ENCODE measurements at places on chromosomes 3 and 15.
A peak's percentile ranks its signal among the peaks of the same experiment; 100 is the strongest.

- DNase-seq, result no peak
These were observed 38.4 kb upstream of the SLC6A6 start for GRCh38 chr3:14363991-14364390.

- DNase-seq, result no peak
These were observed 962 bp downstream of the NMNAT3 start for GRCh38 chr3:139676632-139677387.

DNA sequence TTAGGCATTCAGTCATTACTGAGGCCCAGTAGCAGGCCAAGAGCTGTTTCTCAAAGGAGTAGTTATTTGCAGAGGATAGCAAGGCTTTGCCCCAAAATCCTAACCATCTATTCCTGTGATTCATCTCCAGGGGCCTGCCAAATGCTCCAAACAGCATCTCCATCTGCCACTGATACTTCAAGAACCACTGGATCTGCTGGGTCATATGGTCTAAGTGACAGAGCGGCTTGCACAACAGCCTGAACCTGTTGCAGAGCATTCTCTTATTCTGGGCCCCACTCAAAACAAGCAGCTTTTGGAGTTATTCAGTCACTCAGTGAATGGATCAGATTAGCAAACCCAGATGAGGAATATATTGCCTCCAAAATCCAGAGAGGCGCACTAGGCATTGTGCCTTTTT, 68.8 kb upstream of the ALDH1A3 start:
- peak; percentile 91 for DNase-seq

DNA sequence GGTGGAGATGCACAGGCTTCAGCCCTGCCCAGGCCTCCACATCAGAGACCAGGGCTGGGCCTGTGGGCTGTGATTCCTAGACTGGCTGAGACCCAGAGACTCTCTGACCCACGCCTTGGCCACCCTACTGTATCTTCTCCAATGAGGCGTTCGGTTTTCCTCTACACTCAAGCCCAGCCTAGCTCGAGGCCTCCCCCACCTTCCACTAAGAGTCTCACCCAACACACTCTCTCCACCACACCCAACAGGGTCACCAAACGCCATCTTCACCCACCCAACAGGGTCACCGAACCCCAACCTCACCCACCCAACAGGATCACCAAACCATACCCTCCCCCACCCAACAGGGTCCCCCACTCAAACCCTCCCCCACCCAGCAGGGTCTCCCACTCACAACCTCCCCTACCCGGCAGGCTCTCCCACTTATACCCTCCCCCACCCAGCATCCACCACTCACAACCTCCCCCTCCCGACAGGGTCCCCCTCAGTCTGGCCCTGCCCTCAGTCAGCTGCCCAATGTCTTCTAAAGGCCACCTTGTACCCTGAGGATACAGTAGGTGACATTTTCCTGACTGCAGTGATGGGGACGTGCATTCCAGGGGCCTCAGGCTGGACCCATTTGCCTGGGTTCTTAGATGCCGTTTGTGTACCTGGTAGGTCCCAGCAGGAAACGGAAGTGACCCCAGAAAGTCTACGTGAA, 20.4 kb downstream of the CFAP100 start:
- DNase-seq, result no peak

- no peak for DNase-seq
These were observed 68.6 kb downstream of the ARPP21 start for GRCh38 chr3:35707904-35708303.

- DNase-seq, result no peak
These were observed 10.1 kb downstream of the MCM2 start for GRCh38 chr3:127608362-127608718.

GRCh38 chr15:59074607-59075006, 30.3 kb upstream of the CCNB2 start:
- DNase-seq, result no peak

DNA sequence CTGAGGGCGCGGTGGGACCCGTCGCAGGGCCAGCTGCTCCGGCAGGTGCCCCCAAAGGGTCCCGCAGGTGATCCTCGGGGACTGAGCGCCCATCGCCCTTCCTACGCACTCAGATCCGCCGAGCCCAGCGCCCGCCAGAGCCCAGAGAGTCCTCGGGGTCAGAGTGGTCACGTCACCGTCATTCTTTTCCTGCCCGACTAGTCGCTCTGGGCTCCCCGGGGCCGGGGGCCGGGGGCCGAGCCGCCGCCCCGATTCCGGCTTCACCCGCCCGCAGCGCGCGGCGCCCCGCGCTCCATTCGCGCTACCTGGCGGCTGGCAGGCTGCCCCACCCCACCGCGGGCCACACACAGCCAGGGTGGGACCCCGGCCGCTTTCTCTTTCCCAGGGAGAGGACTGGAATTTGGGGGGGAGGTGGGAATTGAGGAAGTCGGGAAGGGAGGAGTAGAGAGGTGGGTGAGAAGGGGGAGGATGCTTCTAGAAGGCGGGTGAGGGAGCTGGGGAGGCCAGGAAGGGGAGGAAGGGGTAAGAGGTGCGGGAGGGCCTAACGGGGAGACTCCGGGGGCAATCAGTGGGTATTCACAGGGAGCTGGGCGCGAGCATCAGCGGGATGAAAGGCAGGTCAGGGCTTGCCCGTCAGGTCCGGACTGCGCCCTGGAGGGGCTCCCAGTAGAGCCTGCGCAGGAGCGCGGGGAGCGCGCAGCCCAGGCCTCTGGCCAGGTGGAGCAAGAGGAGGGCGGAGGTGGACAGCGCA, 36.1 kb upstream of the EPHB3 start:
- DNase-seq, result no peak

- DNase-seq, result no peak
These were observed 232.6 kb downstream of the NTRK3 start for GRCh38 chr15:88023914-88024313.

DNA sequence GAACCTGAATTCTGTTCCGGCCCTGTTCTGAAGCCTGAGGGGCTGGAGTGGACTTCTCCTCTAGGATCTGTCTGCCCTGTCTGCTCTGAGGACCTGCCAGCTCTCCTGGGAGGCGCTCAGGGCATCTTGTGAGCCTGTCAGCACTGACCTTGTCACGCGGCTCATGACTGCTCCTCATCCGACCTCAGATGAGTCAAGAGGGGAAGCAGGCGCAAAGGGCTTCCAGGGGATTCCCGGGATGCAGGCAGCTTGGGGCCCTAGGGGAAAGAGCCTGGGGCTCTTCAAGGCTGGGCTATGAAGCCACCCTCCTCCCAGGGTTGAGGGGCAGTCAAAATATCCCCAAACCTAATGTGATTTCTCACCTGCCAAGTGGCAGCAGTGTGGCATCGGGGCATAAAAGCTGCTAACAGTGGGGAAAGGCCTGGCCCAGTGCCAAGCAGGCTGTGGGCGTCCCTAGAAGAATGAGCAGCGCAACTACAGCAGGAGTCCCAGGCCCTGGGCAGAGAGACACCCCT, 27.6 kb upstream of the ANKDD1A start:
- no peak for DNase-seq

GRCh38 chr3:133466531-133467386, 66.9 kb downstream of the BFSP2 start:
- DNase-seq, result no peak

- DNase-seq, result no peak
These were observed 31.4 kb upstream of the POU1F1 start for GRCh38 chr3:87307805-87308204.

GRCh38 chr3:182479419-182480336, 313.6 kb upstream of the ATP11B start:
- DNase-seq, result no peak

DNA sequence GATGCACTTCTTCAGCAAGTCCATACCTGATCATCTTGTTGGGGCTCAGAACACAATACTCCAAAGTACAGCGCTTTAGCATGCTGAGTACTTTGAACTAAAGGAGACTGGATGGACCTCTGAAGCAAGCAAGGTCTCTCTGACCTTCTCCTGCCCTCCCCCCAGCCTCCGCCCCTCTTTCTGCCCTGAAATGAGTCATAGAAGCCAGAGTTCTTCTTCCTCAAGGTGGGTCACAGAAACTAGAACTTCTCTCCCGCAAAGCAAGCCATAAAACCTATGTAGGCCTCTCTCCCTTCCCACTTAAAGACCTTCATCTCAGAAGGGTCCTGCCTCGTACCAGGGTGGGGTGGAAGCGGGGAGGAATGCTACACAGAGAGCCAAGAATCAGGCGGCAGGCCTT, 230.5 kb upstream of the PROK2 start:
- no peak for DNase-seq

DNA sequence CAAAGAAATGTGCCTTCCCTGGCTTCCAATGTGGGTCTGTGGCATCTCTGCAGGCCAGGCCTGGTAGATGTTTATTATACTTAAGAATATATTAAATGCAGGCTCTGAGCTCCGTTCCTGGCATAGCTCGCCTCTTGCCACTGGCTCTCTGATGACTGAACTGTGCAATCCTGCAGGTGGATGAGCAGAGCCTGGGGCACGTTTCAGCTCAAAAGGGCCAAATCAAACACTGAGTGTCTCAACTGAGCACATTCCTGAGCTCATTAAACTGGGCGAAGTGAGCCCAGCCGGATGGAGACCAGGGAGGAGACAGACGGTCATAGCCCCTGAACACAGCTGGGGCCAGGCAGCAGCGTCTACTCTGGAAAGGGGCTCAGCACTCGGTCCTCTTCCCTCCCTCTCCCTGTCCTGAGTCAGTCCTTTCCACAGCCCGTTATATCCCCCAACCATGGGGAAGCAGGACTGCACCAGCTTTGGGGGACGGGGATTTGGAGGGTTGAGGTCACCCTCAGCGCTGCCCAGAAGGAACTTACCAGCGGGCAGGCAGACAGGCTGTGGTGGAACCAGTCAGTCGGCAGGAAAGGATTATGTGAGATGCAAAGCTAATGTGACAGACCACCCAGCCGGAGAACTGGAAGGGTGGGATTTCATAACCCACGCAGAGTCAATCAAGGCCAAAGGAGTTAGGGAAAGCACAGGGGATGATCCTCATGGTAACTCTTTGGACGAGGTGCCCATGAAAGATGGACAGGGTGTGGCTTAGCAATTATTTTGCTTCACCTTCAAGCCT, 77.4 kb upstream of the ANKRD34C start:
- no peak for DNase-seq

GRCh38 chr3:196501316-196502044, 2.1 kb downstream of the RNF168 start:
- peak; percentile 45 for DNase-seq

DNA sequence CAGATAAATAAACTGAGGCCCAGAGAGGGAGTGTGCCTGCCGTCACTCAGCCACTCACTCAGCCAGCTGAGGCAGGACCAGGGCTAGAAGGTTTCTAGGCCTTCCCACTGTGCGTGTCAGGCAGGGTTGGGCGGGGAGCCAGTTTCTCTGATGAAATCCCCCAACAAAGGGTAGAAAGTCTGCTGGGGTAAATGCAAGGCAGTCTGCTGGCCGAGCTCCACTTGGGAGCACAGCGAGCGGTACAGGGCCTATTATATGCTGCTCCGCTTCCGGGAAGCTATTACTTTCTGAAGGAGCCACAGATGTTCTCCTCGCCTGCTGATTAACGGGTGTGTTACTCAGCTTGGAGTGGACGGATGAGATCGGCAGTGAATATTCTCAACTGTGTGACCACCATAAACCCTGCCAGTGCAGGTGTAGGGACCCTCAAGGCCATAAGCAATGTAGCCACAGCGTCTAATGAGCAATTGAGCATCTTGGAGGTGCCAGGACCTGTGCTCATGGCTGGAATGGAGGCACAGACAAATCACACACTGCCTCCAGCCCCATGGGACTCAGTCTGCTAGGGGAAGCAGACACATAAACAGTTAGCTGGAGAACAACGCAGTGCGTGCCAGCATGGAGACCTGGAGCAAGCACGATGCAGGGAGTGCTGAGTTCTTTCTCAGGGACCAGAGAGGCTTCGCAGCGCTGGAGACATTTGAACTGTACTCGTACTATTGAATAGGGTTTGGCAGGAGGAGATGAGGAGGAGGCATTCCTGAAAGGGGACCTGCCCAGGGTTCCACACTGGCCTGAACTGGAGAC, 42.1 kb downstream of the CORO2B start:
- DNase-seq, result peak; percentile 96

- no peak for DNase-seq
These were observed 24.7 kb downstream of the GXYLT2 start for GRCh38 chr3:72912532-72912931.

GRCh38 chr15:67120839-67121643, 55.6 kb downstream of the SMAD3 start:
- no peak for DNase-seq

GRCh38 chr15:58498821-58499580, 67.2 kb downstream of the LIPC start:
- no peak for DNase-seq

- DNase-seq, result no peak
These were observed 31.3 kb downstream of the ADAMTS9 start for GRCh38 chr3:64656544-64656943.

GRCh38 chr3:61934505-61934871, 373.1 kb downstream of the PTPRG start:
- DNase-seq, result no peak

DNA sequence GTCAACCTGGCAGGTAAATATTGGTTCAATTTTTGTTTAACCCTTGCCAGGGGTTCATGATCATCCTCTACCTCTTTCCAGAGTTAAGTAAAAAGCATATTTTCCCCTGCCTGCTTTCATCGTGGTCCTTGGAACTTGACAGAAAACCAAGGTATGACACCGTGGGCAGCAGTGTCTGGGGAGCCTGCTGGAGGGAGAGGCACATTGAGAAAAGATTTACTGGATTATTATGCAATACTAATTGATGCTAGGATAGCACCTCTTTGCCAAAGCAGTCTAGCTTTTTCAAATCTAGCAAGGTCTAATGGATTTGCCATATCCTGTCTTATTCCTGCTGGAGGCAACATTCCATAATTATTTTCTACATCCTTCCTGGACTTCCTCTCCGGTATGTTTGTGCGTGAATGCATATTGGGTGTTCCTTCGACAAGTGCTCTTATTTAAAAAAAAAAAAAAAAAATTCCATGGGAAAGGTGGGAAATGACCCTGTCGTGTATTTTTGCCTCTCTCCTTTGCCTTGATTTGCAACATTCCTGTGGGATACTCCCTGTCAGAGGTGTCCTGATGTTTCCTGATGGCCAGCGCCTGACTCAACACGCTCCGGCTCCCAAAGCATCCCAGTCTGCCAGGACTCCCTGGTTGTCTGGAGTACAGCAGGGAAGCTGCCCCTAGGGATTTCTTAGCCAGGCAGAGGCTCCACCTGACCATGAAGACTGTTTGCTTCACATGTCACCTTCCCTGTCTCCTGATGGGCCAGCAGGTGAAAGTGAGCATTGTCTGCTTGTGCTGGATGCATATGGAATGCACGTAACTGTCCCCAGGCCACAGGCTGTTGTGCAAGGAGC, 6.3 kb downstream of the BHLHE40 start:
- DNase-seq, result peak; percentile 82

DNA sequence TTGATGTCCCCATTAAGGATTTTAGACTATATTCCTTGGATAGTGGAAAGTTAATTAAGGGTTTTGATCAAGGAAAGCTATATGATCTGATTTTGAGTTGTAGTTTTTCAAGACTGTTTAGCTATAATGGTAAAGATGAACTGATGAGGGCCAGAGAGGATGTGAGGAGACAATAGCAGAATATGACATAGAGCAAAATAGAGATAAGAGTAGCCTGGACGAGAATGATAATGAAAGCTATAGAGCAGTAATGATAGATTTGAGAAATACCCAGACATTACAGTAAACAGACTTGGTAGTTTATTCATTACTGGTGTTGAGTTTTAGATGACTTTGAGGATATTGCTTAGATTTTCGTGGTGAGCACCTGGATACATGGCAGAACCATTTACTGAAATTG, 3.8 kb downstream of the SUCNR1 start:
- no peak for DNase-seq

GRCh38 chr15:32709295-32710033, 8.3 kb upstream of the GREM1 start:
- DNase-seq, result no peak
